AG04450 (cell line): ENCODE measurements at places on chromosomes 12 and 14. TPM values are rescaled to one million over a fixed set of nuclear protein-coding genes. Genes with fewer than 3 reads are reported as not detected.

- no peak for DNase-seq
Measured at GRCh38 chr12:109458771-109459208, 18.3 kb downstream of the KCTD10 start.

NXPH4 gene
- polyA plus RNA-seq: 0.79 and 1.0 TPM in 2 replicates

DNA sequence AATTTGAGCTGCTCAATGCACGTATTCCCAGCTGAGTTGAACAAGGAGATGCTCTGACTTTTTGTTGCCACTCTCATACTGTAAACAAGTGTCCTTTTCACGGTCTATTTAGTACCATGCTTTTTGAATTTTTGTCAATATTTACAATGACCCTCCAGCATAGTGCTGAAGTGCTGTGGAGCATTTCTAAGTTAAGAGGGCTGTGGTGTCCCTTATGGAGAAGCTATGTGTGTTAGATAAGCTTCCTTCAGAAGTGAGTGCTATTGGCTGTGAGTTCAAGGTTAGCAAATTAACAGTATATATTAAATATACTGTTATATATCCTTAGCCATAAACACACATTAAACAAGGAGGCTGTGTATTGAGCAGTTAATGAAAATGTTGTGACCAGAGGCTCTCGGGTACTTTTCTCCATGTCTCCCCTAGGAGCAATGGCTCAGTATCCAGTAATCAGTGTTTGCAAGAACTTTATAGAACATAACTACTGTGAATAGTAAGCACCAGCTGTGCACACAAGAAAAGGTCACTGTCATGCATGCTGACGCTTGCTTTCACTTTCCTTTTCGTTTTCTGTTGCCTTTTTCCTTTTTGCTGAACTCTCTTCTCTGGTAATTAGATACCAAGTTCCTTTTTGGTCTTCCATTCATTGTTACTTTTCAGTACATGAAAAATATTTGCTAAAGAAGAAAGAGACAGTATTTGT, 187.2 kb upstream of the NEDD1 start:
- DNase-seq: no peak

DNA sequence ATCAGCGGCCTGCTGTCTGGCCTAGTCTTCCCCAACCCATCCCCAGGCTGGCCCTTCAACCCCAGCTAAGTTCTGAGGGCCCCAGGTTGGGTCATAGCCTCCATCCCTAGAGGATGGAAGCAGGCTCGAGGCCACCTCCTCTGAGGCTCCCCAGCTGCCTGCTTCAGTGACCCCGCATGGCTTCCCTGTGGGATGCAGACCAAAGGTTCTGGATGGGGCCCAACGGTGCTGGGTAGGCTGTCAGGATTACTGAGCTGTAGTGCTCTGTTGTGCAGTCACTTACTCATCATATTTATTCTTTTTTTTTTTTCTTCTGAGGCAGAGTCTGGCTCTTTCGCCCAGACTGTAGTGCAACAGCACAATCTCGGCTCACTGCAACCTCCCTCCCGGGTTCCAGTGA, 92.0 kb downstream of the IRF2BPL start:
- DNase-seq: no peak

DNA sequence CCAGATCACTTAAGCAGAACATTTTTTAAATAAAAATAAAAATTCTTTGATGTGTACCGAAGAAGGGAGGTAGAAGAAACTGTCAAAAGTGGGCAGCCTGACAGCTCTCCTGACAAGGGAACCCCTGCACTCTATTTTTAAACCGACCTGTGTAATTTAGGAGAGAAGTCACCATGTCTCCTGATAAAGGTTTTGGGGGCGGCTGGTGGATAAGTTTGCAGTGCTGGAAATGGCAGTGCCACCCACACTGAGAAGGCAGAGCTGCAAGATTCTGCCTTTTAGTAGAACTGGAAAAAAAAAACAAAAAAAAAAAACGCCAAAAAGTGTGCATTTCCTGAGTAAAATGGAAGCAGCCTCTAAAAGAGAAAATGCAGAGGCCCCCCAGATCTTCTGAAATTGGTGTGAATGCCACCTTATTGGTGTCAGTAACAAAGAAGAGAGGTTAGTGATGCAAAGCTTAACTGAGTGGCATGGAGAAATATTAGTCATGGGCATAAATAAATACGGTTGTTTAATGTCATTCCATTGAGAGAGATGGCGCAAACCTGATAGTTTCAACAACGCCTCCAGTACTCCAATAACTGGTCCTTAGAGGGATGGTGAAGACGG, 24.7 kb downstream of the DUSP6 start:
- no peak for DNase-seq

GRCh38 chr12:77062846-77063461, 2.4 kb downstream of the E2F7 start:
- peak; percentile 29 for DNase-seq

- no peak for DNase-seq
Measured at GRCh38 chr14:40393143-40393542, 960.9 kb upstream of the FBXO33 start.

- DNase-seq: no peak
Measured at GRCh38 chr12:39199351-39199750, 243.6 kb downstream of the KIF21A start.

DNA sequence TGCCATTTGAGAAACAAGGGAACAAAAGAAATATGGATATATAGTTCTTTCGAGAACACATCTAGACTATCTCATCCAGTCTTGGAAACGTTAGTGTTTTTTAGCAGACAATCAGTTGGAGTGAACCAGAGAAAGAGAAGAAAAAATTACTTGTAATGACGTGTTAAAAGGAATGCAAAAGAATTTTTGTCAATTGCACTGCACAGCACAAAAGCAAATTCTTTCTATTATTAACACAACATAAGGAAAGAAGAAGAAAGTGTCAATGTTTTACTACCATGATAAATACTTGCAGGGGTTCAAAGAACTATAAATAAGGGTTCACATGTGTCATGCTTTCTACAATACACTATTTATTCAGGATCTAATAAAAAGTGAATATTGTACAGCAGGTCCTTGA, 27.5 kb upstream of the GSG1 start:
- no peak for DNase-seq

DNA sequence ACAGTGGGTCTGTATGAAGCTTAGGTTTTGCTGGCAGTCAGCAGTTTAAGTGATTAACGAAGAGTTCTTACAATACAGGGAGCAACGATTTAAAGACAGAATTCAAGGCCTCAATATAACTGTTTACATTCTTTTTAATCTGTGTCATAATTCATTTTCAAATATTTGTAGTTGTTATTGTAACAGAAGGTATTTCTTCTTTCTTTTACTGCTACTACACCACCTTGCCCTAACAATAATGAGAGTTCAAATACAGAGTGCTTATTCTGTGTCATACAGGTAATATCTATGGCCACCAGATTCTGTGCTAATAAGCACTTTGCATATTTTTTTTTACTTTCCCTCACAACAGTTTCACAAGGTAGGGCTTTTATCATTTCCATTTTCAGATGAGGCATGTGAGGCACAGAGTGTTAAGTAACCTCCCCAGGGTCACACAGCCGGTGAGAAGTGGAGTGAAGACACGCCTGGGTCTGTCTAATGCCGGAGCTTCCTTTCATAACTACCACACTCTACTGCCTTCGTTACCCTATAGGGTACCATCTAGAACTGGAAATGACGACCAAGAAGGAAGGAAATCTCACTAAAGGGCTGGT, 81.9 kb downstream of the PELI2 start:
- DNase-seq: no peak

CCDC38 gene
- not detected in 2 replicates for polyA plus RNA-seq

WNT1 gene
- polyA plus RNA-seq: not detected in 2 replicates

- no peak for DNase-seq
Measured at GRCh38 chr12:104567832-104568486, 111.2 kb downstream of the CHST11 start.

DNA sequence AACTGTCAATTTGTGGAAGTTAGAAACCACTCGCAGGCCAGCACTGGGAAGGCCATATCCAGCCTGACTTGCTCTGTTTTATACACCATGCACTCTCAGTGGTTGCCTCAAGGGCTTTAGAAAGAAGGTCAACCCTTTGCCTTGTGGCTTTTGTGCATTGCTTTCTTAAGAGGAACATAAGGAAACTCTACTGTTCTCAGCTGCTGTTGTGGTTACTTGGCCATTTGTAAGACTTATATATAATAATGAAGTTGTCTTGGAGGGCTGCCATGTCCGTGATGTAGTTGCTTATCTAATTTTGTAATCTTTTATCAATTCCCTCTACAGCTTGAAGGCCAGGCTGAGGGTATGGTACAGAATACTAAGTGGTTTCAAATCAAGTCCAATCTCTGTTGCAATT, 637.8 kb downstream of the DIO2 start:
- peak; percentile 23 for DNase-seq

SOCS4 gene
- 8.1 and 11.1 TPM in 2 replicates for polyA plus RNA-seq

ABCD2 gene
- not detected in 2 replicates for polyA plus RNA-seq

DNA sequence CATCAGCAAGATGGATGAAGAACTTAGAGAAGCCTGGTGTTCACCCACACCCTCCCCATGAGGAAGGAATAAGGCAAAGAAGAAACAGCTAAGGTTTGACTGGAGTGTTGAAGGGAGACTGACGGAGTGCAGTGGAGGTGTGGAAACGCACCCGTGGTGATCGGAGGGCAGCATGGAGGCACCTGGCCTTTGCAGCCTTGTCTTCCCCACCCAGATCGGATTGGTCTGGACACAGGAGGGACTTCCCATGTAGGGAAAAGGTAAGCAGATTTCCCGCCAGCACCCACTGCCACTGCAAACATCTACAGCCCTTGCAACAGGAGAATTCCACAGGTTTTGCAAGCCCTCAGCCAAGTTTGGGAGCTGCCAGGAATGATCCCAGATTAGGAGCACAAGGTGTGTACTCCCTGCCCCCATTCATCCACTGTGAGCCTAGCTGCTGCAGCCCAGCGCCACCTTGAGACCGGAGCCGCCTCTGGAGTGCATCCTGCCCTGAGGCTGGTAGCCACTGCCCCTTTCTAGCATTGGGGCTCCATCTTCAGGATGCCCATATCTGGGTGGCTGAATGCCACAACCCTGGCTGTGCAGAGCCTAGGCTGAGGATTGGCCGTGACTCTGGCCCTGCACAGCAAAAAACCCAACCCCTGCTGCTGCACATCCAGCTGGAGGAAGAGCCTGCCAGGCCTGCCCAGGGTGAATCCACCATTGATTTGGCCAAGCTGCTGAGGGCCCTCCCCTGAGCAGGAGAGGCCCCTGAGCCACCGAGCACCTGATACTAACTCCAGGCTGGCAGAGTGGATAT, 411.1 kb downstream of the TMEM121 start:
- no peak for DNase-seq

DNA sequence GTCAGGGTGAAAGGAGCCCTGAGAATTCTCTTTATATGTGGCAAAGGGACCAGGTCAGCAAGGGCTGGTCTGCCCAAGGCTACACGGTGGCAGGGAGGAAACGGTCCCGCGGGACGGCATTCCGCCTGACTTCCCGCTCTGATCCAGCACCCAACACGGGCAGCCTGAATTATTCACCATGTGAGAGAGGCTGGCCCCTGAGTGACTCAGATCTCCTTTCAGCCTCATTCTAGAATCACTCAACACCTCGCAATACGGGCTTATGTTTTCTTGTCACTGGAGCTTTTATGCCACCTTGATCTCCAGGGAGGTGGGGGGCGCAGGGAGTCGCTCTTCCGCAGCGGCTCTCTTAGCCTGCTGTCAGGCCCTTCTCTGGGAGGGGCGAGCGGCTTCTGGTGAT, 8.5 kb downstream of the LRTM2 start:
- DNase-seq: no peak

TSHR gene
- polyA plus RNA-seq: not detected in 2 replicates

- DNase-seq: no peak
Measured at GRCh38 chr14:49732896-49733295, 35.1 kb upstream of the KLHDC2 start.

- no peak for DNase-seq
Measured at GRCh38 chr12:46574847-46575246, 202.3 kb upstream of the SLC38A2 start.

- no peak for DNase-seq
Measured at GRCh38 chr14:81178063-81178462, 42.7 kb downstream of the GTF2A1 start.

GRCh38 chr14:39857376-39858055, 425.3 kb upstream of the FBXO33 start:
- no peak for DNase-seq

GDF11 gene
- 4.2 and 6.7 TPM in 2 replicates for polyA plus RNA-seq

GRCh38 chr12:112705037-112705632, 86.4 kb upstream of the RPH3A start:
- no peak for DNase-seq
